Thoracic aorta (tissue), 2 donors: ENCODE measurements at places on chromosomes 7 and 10.

DNA sequence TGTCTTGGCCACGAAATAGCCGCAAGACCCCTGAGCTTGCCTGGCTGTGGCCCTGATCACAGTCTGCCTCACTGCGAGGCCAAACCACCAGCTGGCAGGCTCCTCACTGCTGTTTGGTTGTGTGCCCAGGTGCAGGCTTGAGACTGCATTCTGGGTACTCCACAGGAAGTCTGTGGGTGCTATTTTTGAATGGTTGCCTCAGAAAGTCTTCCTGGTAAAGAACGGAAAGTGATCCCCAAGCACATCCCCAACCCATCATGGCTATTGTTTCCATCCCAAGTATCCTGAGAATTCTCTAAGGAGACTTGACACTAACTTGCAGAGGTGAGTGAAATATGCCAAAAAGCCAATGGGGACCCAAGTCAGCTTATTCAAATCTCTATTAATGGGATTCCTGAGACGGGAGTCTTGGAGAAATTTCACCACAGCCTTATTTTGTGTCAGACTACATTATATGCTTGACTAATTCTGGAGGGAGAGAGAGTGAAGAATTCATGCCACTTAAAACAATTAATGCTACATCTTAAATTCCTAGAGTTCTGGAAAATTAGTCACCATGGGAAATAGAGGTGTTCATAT lies 170.9 kb downstream of the RAMP3 start:
- H3K36me3 ChIP-seq, result no peaks in the 10 kb centered on the region
- no peak overlapping the region for H3K4me3 ChIP-seq
- no peaks in the 10 kb centered on the region for H3K27me3 ChIP-seq
- no peak overlapping the region for H3K27ac ChIP-seq
- no peaks in the 10 kb centered on the region for H3K4me1 ChIP-seq

DNA sequence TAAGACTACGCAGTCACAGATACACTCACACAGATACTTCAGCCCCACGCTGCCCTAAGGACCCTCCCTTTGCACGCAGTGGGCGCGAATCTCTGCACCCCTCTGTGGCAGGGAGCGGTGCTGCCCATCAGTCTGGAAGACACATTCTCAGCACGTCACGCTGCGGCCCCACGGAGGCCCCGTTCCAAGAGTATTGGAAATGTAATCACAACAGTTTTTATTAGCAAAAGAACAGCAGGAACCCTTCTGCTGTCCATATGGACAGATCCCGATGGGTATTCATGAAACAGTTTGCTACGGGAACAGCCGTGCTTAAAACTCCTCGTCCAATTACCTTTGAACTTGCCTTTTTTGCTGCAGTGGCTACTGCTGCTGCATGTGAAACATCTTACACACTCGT lies 131.0 kb downstream of the RPS24 start:
- no peak for DNase-seq
- no peaks in the 10 kb centered on the region for H3K27me3 ChIP-seq
- no peaks in the 10 kb centered on the region for H3K36me3 ChIP-seq
- no peaks in the 10 kb centered on the region for H3K4me1 ChIP-seq
- H3K27ac ChIP-seq, result no peak overlapping the region

GRCh38 chr10:106826716-106827115 lies 337.8 kb downstream of the SORCS1 start:
- DNase-seq, result no peak
- H3K4me3 ChIP-seq, result no peak overlapping the region
- no peaks in the 10 kb centered on the region for H3K4me1 ChIP-seq
- H3K27ac ChIP-seq, result no peak overlapping the region

DNA sequence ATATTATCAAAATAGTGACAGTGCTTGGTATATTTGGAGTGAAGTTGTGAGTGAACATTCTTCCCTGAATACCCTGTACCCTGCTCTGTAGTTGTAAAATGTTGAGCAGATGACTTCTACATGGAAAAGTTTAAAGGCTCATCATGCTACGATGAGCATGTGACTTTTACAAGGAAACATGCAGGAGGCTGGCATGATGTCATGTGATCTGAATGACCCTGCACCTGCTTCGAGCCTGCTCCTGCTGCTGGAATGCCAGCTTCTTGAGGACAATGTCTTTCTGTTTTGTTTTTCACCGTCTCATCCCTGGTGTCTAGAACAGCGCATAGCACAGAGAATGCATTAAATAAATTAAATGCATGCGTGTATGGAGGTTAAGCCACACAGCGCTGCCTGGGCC lies 5.4 kb upstream of the INPP5A start:
- no peak for DNase-seq
- no peak overlapping the region for H3K27ac ChIP-seq
- no peak overlapping the region for H3K4me3 ChIP-seq
- no peaks in the 10 kb centered on the region for H3K27me3 ChIP-seq
- H3K36me3 ChIP-seq, result no peaks in the 10 kb centered on the region
- peaks cover 4% of the 10 kb centered on the region for H3K4me1 ChIP-seq

- no peak overlapping the region for H3K4me3 ChIP-seq
- no peaks in the 10 kb centered on the region for H3K27me3 ChIP-seq
- peaks cover 26% of the 10 kb centered on the region for H3K36me3 ChIP-seq
- H3K4me1 ChIP-seq, result no peaks in the 10 kb centered on the region
- no peak for DNase-seq
These were observed 51.3 kb downstream of the PFKP start for GRCh38 chr10:3118641-3119091.

GRCh38 chr10:15374566-15374965 lies 3.5 kb upstream of the FAM171A1 start:
- no peak overlapping the region for H3K4me3 ChIP-seq
- H3K4me1 ChIP-seq, result peaks cover 10% of the 10 kb centered on the region
- DNase-seq, result no peak
- no peaks in the 10 kb centered on the region for H3K36me3 ChIP-seq
- H3K27me3 ChIP-seq, result no peaks in the 10 kb centered on the region
- no peak overlapping the region for H3K27ac ChIP-seq

DNA sequence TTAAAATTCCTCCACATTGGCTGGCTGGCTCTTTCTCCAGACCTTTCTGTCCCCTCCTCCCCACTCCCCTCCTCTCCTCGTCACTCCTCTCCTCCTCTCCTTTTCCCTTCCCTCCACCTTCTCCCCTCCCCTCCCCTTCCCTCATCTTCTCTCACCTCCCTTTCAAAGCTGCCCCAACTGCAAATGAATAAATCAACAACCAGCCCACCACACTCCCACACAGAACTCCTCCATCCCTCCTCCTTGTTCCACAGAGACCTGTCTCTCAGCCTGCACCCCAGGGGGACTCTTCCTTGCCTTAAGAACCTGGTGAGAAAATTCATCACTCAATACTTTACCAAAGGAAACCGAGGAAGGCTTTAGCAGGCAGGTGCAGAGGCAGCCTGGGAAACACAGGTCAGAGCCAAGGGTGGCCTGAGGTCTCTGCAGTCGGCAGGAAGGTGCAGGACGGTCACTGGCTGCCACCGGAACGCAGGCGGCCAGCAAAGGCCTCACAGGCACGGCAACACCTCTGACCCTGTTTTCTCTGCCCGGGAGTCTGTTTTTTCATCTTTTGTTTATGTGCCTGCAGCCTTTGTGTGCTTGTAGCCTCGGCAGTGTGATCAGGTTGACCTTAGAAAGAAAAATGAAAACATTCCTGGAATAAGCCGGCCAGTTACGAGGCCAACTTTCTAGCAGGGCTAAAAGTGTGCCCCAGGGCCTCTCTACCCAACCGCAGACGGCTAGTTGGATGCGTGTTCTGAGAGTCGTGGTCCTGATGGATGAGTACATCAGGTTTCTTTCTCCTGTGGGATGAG lies 207.6 kb upstream of the KLF6 start:
- peaks cover 15% of the 10 kb centered on the region for H3K4me1 ChIP-seq
- DNase-seq, result no peak
- no peaks in the 10 kb centered on the region for H3K27me3 ChIP-seq
- H3K27ac ChIP-seq, result no peak overlapping the region
- H3K36me3 ChIP-seq, result no peaks in the 10 kb centered on the region
- no peak overlapping the region for H3K4me3 ChIP-seq

DNA sequence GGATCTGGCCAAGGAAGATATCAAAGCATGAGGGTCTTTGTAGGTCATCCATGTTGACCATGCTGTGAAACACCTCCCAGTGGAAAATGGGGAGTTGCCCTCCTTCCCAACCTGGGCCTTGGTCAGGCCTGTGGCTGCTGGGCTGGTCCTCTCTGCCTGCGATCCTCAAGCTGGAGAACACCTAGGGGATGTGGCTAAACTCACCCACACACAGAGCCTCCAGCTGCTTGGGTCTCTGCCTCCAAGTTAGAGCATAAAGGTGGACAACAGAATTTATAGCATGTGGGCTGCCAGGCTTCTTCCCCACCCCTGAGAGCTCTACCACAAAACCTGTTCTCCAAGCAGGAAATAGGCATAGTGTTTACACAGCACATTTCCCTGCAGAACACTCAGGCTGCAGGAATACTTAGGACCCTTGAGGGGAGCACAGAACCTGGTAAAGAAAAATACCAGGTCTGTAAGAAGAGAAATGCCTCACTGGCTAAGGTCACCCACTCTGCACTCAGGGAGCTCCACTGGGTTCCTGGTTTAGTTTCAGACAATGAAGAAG lies at the start of gene SFTPA2:
TSS of gene SFTPA2 (minus strand) at position 248 of the 550 bp plus-strand sequence. CDS start 924 bp downstream, outside the sequence.
- H3K4me3 ChIP-seq, result no peak within 1 kb of the TSS
- no peak within 1 kb of the TSS for H3K27ac ChIP-seq
- no peak for DNase-seq

DNA sequence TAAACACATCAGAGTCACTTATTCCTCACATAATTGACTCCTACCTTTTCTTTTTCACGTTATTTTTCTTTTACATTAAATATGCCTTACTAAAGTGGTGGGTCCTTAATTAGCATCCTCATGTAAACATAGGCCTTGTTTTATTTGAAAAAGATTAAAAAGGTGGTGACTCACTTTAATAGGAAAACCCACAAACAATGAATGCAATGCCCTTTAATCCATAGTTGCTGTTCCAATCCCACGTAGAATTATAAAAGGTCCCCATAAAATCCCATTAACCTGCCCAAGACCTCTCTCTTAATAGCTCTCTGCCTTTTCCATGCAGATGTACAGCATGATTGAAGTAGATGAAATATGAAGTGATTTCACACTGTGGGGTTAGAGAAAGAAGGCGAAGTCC lies 32.2 kb downstream of the SLC16A12 start:
- DNase-seq, result no peak
- H3K4me3 ChIP-seq, result no peak overlapping the region
- no peaks in the 10 kb centered on the region for H3K4me1 ChIP-seq

- no peaks in the 10 kb centered on the region for H3K27me3 ChIP-seq
- H3K4me3 ChIP-seq, result no peak overlapping the region
- H3K36me3 ChIP-seq, result no peaks in the 10 kb centered on the region
- peaks cover 9% of the 10 kb centered on the region for H3K4me1 ChIP-seq
- no peak overlapping the region for H3K27ac ChIP-seq
- DNase-seq, result no peak
These were observed 372.6 kb downstream of the PHF14 start for GRCh38 chr7:11346302-11346701.

DNA sequence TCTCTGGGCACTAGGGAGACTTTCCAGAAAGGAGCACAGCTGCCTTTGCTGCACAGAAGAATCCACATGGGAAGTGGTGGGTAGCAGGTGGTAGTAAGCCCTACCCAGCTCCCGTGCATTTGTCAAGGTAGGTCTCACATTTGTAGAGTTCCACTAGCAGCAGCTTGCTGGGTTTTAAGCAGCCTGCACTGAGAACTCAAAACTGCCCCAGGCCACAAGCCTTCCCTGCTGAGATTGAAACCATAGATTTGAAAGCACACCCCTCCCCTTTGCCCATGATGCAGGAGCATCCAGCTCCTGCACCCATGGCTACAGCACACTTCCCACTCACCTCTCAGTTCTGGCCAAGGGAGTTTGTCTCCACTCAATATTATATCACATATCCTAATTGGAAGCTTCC lies 604.5 kb upstream of the STEAP1 start:
- H3K27me3 ChIP-seq, result no peaks in the 10 kb centered on the region
- H3K36me3 ChIP-seq, result no peaks in the 10 kb centered on the region
- no peak overlapping the region for H3K4me3 ChIP-seq
- no peak for DNase-seq

DNA sequence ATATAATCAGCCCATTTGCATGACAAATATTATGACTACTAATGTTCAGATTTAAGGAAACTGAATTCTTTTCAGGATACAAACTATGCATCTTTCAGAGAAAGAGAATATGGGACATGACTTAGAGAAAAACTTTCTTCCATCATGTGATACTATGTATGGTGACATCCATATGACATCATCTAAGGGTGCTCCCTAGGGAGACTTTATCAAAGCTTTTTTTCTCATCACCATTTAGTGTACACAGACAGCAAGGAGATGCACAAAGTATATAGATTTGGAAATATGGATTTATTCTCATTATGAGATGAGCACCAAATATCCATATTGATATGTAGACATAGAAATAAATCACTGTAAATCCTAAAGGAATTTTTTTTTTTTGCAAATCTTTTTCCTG lies 164.2 kb upstream of the YAE1 start:
- H3K36me3 ChIP-seq, result no peaks in the 10 kb centered on the region
- H3K27ac ChIP-seq, result no peak overlapping the region
- DNase-seq, result no peak
- H3K4me1 ChIP-seq, result no peaks in the 10 kb centered on the region
- no peak overlapping the region for H3K4me3 ChIP-seq

DNA sequence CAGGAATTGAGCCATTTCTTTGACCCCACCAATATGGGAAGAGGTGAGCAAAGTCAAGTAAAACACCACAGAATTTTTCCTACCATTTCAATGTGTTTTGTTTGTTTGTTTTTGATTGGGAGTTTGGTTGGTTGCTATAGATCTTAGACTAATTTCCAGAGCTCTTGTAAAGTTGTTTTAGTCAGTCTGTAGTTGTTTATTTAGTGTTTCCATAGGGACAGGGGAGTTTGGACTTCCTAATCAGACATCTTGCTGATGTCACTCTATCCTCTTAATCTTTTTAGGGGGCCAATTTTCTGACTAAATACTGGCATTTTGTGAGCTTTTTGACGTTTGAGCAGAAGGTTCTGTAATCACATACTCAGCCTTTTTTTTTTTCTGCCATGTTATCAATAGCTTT lies 266.9 kb downstream of the ABCA13 start:
- H3K36me3 ChIP-seq, result no peaks in the 10 kb centered on the region
- H3K27ac ChIP-seq, result no peak overlapping the region
- no peaks in the 10 kb centered on the region for H3K27me3 ChIP-seq
- DNase-seq, result no peak
- H3K4me1 ChIP-seq, result no peaks in the 10 kb centered on the region
- no peak overlapping the region for H3K4me3 ChIP-seq

GRCh38 chr7:50657912-50658311 lies 92.7 kb upstream of the DDC start:
- no peaks in the 10 kb centered on the region for H3K27me3 ChIP-seq
- H3K36me3 ChIP-seq, result no peaks in the 10 kb centered on the region
- H3K4me3 ChIP-seq, result peak overlapping the region; percentile 44
- H3K27ac ChIP-seq, result peak overlapping the region; percentile 86
- peaks cover 75% of the 10 kb centered on the region for H3K4me1 ChIP-seq

GRCh38 chr10:77635402-77636227 lies 2.0 kb downstream of the KCNMA1 start:
- peak overlapping the region; percentile 82 for H3K27ac ChIP-seq
- no peak for DNase-seq

GRCh38 chr10:117545141-117546019 lies 2.8 kb downstream of the EMX2 start:
- H3K27ac ChIP-seq, result no peak overlapping the region
- H3K4me3 ChIP-seq, result peak overlapping the region; percentile 65
- DNase-seq, result no peak
- peaks cover 28% of the 10 kb centered on the region for H3K27me3 ChIP-seq
- no peaks in the 10 kb centered on the region for H3K36me3 ChIP-seq
- H3K4me1 ChIP-seq, result peaks cover 28% of the 10 kb centered on the region

GRCh38 chr7:47404010-47404409 lies 177.9 kb downstream of the TNS3 start:
- DNase-seq, result no peak
- H3K27me3 ChIP-seq, result no peaks in the 10 kb centered on the region
- peaks cover 14% of the 10 kb centered on the region for H3K4me1 ChIP-seq
- H3K4me3 ChIP-seq, result no peak overlapping the region
- peaks cover 5% of the 10 kb centered on the region for H3K36me3 ChIP-seq

- H3K4me3 ChIP-seq, result no peak overlapping the region
- no peaks in the 10 kb centered on the region for H3K27me3 ChIP-seq
These were observed 19.3 kb downstream of the MACC1 start for GRCh38 chr7:20197837-20198236.
